ENCODE measurements at places on chromosomes 1 and 21. TPM values are rescaled to one million over a fixed set of nuclear protein-coding genes. Genes with fewer than 3 reads are reported as not detected.

- ATAC-seq, result no peak
Measured at GRCh38 chr21:32383812-32384211, 9.0 kb downstream of the URB1 start.

The OTUD7B gene
- 49.6 TPM for total RNA-seq

DNA sequence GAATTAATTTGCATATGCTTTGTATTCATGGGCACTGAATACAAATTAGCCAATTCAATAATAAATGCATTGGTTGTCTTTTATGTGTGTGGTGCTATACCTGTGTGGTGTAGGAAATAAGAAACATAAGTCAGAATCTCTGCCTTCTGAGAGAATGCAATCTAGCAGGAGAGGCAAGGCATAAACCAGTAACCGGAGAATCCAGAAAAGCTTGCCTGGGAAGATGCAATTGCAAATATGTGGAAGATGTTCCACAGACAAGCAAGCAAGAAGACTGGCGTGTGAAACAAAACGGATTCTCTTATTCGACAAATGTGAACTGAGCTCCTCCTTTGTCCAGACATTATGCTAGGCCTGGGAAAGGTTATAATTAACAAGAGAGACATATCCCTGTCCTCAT is 134.3 kb downstream of the NR5A2 start:
- no peak for ATAC-seq

The CCDC28B gene
- total RNA-seq, result 6.7 TPM

DNA sequence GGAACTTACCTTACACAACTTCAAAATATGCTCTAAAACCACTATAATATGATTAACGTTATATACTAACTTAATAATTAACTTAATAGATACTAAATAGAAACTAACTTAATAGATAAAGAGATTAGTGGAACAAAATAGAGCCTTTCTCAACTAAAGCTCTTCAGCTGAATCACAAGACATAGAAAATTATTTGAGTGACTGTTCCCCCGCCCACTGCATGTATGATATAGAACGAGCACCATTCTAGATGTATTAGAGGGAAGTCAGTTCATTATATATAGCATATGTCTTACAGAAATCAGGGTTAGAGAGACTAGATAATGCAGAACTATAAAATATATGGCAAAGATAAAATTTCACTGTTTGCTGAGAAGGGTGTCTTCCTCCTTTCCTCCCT is 16.3 kb downstream of the LYPLAL1 start:
- ATAC-seq, result no peak

The OLIG2 gene
- total RNA-seq, result not detected

GRCh38 chr1:9397997-9398526 is 105.4 kb downstream of the SPSB1 start:
- peak; percentile 58 for ATAC-seq

All from gastroesophageal sphincter (tissue), 4 donors.